Esophagus squamous epithelium (tissue), 5 donors: ENCODE measurements at places on chromosomes 16 and 17.

GRCh38 chr16:72355561-72355960 is 183.6 kb upstream of the PMFBP1 start:
- DNase-seq = no peak

GRCh38 chr16:27406511-27407128 is 4.6 kb downstream of the IL21R start:
- DNase-seq = no peak

DNA sequence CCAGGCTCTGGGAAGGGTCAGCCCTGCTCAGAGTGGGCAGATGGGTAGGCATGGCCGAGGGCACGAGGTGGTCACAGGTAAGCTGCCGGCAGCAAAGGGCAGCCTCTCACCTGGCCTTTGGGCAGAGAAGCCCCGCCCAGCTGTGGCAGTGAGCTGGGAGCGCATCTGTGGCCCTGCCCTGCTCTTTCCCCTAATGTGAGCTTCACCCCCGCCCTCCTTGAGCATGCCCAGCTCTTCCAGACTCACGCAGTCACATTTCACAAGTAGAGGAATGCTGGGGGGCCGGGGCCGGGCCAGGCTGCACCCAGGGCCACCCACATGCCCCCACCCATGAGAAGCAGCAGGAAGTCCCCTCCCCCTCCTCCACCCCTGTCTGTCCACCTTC is 40.7 kb upstream of the SLC38A10 start:
- DNase-seq = no peak

DNA sequence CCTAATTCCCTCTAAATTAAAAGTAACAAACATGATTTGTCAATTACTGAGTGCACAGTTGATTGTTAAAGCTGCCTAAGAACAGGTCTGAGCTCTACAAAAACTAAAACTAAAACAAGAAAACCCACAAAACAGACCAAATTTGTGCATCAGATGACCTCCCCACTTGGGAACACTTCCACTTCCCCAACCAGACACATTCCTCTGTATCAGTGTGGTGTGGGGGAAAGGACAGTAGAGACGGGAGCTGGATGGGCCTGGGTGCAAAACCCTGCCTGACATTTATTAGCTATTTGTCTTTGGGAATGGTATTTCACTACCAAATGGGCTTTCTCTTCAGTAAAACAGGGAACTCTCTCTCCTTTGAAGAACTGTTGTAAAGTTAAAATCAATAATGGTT is 29.8 kb downstream of the STAT3 start:
- DNase-seq = no peak

GRCh38 chr17:36888236-36888951 is 48.9 kb upstream of the LHX1 start:
- DNase-seq = no peak

DNA sequence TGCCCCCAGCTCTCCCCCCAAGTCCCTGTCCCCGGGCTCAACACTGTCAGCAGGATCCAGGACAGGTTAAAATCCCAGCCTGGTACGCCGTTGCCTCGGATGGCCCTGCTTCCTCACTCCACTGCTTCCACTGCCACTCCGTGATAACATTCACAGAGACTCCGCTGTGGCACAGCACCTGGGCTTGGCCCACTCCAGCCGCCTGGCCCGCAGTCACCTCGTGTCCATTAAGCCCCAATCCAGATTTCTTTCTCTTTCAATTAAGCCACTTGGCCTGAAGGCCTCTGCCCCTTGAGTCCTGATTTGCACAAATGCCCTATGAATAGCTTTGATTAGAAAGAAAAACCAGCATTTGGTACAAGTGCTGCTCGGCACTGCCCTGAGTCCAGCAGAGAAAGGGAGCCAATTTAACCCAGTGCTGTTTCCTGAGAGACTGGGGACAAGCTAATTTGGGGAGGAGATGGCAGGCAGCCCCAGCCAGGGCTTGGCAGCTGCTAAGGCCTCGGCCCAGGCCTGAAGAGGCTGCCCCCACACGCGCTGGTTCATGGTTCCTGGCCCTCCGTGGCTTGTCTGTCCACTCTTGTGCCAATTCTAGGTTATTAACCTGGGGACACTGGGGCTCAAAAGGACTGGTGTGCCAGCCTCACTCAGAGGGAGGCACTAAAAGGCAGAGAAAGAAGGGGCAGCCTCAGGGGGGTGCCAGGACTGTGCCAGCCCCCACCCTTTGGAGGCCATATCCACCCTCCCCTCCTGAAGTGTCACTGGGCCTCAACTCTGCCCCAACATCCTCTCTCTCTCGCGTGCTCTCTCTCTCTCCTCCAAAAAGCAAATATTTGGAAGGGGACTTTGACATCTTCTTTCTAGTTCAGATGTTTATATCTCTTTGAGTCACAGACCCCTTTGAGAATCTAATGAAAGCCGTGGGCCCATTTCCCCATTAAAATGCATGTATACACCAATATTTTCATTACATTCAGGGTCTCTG is 29.8 kb upstream of the SPPL2C start:
- no peak for DNase-seq

DNA sequence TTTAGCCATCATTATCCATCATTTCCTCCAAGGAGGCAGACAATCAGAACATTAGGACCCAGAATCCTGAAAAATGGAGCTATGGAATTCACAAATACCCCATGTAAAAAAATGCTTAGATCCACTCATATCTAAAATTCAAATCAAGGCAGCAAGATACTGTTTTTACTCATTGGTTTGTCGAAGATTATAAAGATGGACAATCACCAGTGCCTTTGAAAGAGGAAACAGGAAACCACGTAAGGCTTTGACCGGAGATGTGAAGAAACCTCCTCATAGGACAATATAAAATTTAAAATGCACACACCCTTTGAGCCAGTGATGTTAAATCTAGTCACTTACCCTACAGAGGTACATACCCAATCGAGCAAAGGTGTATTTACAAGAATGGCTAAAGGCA is 130.0 kb downstream of the XYLT1 start:
- DNase-seq = no peak

GRCh38 chr17:79276821-79277220 is 202.2 kb downstream of the ENGASE start:
- DNase-seq = no peak

- DNase-seq = no peak
Observed at GRCh38 chr16:48497932-48498768, 111.8 kb downstream of the N4BP1 start.

DNA sequence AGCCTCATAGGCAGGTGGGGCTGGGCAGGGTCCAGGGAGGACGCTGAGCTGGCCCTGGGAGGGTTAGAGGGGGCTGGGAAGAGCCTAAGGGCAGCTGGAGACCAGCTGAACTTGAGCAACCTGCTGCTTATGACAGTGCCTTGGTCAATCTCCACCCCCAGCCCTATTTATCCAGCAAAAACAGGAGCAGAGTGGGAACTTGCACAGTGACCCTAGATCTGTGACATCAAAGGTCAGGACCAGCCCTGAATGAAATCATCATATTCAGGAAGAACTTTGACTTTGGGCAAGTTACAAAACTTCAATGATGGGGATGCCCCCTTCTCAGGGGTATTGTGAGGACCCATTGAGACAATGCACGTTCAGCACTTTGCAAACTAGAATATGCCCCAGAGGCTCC is 9.4 kb downstream of the CD300LF start:
- DNase-seq = no peak

DNA sequence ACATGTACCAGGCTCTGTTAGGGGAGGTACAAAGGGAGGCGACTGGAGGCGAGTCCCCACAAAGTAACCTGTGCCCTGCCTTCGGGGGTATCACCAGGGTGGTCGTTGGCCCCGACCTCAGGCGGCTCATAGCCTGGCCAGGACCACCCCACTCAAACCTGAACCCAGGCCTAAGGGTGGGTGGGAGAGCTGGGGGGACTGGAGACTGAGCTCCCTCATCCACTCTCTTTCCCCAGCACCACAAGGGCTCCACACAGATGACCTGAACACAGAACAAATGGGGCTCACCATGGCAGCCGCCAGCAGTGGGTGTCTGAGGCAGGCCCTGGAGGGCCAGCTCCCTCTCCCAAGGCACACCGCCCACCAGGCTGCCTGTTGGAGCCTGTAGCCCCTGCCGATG is 120.6 kb upstream of the TNRC6C start:
- no peak for DNase-seq

- DNase-seq = no peak
Observed at GRCh38 chr17:63356337-63356757, 89.8 kb downstream of the CYB561 start.

GRCh38 chr16:75073545-75074303 is 42.9 kb downstream of the LDHD start:
- no peak for DNase-seq

- no peak for DNase-seq
Observed at GRCh38 chr16:87931504-87931903, 4.8 kb downstream of the CA5A start.

DNA sequence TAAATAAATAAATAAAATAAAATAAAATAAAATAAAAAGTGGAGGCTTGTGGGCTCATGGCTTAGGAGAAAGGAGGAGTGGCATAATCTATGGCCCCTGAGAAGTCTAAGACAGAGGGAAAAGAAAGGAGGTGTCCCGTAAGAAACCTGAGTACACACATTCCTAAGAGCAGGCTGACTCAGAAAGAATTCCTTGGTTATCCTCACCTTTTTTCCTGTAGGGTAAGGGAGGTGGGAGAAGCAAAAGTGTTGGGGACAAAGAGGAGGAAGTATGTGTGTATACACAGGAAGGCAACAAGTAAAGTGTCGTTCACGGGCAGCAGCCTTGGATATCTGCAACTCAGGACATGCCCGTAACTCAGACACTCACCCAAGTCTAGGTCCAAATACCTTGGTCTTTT is 29.3 kb downstream of the MARF1 start:
- no peak for DNase-seq

- no peak for DNase-seq
Observed at GRCh38 chr17:33924104-33924503, 331.0 kb upstream of the CCL2 start.

- DNase-seq = no peak
Observed at GRCh38 chr17:39538866-39539265, 68.9 kb downstream of the NEUROD2 start.

DNA sequence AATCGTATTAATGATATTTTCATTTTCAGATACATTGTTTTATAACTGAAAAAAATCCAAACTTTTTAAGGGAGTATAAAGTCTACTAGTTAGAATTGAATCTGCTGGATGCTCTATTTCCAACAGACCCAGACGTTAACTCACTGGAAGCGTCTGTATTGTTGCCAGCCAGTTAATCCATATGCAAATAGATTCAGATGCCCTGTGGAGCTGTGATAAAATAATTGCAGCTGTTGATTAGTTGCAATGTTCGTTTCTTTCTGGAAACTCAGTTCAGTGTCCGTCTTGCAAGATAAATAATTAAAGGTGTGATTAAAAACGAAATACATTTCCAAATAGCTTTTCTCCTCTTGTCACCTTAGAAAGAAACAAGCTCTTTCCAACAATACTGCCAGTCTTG is 5.1 kb upstream of the GNA13 start:
- no peak for DNase-seq

DNA sequence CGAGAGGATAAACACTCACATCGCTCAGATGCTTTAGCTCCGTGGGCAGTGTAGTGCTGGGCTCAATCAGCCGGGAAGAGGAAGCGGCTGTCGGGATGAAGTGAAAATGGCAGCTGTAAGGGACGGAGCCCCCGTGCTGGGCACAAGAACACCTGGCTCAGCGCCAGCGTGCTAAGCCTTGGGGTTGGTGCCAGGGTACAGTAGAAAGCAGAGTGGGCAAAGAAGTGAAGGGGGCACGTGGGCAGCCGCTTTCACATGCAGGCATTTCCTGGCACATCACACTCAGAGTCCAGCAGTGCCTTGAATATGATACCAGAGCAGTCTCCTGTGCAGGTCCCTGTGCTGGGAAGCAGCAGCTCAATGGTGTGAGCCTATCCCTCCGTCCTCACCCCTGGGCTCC is 51.1 kb upstream of the FOXF1 start:
- no peak for DNase-seq

- no peak for DNase-seq
Observed at GRCh38 chr16:25855818-25856217, 164.1 kb downstream of the HS3ST4 start.

DNA sequence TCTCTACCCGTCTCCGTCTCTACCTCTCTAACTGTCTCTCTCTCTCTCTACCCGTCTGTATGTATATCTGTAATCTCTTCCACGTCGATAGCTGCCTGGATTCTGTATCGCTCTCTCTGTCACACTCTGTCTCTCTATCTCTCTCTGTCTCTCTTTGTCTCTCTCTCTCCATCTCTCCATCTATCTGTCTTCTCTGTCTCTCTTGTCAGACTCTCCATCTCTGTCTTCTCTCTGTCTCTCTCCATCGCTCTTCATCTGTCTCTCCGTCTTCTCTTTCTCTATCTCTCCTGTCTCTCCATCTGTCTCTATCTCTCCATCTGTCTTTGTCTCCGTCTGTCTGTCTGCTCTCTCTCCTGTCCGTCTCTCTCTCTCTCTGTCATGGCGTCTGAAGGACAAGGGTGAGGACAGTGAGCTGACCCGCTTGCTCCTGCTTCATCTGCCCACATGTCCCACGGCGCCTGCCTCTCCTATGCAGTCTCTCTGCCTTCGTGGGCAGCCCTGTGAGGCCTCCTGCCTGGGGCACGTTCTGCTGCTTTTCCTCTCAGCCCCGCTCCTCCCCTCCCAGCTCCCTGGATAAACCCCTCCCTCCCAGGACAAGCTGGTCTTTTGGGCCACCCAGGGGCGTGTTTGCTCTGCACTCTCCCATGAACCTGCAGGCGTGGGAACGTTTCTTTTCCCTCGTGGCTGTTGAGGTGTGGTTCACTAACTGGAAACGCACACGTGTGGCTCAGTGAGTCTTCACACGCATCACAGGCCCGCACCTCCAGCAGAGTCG is 18.9 kb downstream of the ACSF3 start:
- no peak for DNase-seq
